ENCODE measurements at places on chromosomes 6 and 20.
A peak's percentile ranks its signal among the peaks of the same experiment; 100 is the strongest.

GRCh38 chr6:25927178-25927577 lies 3.3 kb downstream of the SLC17A2 start:
- DNase-seq, result no peak

DNA sequence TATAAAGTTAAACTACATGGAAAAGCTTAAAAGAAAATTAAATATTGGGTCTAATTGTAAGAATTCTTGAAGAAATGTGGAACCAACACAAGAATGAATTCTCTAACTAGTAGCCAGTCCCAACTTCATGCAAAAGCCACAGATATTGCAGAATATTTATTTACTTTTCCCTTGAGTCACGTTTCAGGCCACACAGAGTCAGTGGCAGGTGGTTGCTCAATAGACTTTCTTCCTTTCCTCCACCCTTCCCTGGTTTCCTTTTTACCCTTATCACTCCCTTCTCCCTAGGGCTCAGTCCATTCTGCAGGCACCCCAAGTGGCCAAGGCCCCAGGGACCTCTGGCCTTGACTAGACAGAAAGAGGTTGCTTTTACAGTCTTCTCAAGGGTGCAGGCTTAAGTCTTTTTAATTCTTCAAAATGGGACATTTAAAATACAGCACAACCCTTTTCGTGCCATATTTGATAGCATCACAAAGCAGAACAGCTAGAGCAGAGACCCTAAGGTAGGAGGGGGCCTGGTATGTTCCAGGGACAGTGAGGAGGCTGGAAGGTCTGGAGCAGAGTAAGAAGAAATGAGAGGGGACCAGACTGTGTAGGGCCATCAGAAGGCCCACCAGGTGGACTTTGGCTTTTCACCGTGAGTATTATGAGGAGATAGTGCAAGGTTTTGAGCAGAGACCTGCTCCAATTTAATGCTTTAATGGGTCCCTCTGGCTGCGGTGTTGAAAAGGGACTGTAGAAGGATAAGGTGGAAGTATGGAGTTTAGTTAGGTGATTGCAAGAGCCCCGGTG lies 65.0 kb downstream of the HDDC2 start:
- no peak for DNase-seq

DNA sequence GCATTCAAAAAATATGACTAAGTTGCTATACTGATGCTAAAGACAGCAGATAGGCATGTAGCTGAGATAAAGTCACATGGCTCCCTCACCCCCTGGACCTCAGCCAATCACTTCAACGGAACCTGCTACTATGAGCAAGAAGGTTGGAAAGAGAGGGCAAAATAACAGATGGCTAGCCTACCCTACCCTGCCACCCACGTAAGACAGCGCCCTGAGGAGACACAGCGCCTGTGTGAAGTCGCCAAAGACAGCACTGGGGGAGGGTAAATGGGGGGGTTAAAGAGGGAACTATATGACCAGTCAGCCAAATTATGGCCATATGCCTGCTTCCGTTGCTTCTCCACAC lies 163.2 kb downstream of the RALGAPA2 start:
- no peak for DNase-seq

DNA sequence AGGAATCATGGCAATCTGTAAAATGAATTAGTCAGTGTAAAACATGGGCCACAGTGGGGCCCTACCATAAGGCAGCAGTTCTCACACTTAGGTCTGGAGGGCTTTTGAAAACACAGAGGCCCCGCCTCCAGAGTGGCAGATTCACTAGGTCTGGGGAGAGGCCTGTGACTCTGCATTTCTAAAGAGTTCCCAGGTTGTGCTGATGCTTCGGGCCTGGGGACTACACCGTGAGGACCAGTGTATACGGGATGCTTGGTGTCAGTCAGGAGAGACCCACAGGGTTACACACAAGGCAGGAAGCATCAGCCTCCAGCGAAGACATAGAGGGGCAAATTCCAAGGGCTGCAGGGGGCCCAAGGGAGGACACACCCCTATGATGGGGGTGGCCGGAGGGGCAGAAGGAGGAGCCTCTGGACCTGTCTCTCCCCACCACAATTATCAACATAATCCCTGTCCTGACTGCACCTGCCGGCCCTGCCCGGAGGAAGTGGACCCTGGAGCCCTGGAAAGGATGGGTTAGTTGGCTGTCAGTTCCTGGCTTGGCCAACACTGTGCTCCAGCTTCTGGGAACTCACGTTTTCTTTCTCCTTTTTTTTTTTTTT lies 46.7 kb downstream of the FGD2 start:
- DNase-seq, result no peak

DNA sequence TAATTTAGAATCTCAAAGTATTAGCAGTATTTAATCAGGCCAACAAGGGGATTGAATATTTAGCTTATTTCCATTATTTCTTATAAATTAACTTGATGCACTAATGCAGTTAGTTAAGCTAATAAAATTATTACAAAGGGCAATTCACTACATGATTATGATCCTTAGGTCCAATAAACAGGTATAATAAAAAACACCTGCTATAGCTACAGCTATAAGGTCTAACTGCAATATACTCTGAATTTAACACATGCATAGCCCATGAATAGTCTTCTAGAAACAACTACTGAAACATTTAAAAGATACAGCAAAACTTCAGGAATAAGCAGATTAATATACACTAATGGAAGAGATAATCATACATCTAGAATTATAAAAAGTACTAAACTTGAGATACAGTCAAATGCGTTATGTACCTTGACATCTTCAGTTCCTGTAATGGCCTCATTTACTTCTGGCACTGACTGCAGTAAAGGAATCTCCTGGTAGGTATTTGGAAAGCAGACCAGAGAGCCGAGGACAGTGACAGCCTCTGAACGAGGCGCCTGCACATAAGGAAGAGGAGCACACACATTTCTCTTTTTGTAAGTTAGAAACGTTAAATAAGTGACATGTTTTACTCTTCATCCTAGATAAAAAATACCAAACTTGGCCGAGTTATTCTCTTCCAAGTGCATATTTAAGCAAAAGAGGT lies 168.5 kb downstream of the INSM1 start:
- no peak for DNase-seq

DNA sequence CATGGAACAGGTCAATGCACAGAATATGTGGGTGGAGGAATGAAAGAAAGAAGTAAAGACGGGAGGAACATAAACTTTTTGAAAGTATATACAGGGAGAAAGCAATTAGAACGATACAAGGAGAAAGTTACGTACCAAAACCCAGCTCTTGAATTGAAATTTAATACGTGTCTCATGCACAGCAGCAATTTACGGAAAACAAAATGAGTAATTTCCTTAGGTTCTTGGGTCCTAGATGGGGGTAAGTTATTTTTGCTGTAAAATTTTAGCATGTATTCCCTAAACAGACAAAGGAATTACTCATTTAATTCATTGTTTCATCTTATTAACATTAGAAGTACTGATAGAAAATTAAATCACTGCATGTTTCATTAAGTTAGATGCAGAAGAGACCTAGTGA lies 75.8 kb downstream of the PDE10A start:
- no peak for DNase-seq

DNA sequence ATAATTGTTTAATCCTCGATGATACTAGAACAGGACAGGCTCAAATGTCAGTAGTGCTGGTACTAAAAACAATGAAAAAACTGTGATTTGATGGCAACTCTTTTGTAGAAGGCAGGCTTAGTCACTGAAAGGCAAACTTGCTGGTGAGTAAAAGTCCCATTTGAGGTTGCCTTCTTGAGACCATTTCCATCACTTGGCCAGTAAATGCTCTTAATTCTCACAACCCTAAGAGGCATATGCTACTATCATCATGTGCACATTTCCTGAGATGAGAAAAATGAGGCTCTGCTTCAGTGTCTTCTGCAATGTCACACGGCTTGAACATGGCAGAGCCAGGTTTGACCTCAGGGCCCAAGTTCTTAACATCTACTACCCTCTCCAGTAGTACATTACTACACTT lies 9.9 kb downstream of the AKIRIN2 start:
- no peak for DNase-seq

DNA sequence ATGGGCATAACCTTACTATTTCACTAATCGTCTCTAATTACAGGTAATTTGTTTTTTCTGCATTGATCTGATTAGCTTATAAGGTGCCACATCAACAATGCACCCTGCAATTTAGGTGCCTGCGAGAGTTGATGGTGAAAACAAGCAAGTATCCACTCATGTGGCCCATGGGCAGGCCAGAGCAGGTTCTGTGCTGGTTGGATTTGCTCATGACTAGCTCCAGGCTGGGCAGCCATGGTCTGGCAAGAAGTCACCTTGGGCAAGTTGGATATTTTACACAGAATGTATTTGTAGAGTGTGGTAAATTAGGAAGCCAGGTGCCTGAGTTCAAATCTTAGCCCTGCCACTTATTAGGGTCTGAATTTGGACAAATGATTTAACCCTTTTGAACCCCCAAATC lies 25.3 kb downstream of the RAB44 start:
- no peak for DNase-seq

DNA sequence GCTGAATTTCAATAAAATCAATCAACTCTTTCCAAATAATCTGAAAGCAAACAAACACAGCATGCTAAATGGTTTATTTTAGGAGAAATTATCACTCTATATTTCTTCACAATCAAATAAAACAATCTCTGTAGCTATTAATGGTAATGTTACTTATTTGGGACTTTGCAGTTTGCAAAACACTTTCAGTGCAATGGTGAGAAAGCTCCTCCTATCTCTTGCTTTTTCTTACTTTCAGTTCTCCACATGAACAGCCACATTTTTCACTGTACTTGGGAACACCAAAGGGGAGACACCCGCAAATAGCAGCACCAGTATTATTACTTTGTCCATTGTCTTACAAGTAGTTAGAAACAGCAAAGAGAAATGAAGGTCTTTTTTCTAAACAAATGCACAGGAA lies 92.4 kb downstream of the DST start:
- no peak for DNase-seq

DNA sequence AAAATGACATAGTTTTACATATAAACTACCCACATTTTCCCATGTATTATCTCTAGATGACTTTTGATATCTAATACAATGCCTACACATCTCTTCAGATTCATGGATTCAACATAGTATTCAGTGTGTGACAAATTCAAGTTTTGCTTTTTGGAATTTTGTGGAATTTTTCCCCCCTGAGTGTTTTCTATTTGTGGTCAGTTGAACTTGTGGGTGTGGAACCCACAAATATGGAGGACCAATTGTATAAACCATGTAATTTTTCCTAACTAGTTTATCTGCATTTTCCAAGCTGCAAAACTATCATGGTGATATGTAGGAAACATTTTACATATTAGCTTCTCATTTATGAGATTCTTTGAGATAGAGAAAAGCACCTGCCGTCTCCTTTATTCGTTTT lies 374.3 kb upstream of the SOX4 start:
- no peak for DNase-seq

GRCh38 chr20:58224097-58224496 lies 4.4 kb downstream of the ANKRD60 start:
- DNase-seq, result no peak

DNA sequence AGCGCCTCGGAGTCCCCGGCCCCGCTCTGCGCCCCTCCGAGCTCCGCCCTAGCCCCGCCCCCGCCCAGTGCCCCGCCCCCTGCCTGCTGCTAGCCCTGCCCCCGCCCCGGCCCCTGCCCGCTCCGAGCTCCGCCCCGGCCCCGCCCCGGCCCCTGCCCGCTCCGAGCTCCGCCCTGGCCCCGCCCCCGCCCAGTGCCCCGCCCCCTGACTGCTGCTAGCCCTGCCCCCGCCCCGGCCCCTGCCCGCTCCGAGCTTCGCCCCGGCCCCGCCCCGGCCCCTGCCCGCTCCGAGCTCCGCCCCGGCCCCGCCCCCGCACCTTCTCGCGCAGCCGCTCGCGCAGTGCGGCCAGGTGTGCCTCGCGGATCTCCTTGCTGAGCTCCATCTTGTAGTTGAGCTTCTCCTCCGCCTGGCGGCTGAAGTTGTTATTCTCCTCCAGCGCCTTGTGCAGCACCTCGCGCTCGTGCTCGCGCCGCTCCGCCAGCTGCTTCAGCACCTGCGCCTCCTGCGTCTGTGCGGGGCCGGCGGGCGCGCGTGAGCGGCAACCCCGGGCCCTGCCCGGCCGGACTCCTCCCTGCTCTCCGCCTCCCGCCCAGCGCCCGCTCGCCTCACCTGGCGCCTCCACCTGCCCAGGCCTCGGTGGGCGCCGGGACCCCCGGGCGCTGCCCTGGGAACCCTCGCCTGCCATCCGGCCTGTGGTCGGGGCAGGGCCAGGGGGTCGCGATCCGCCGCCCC lies 11.3 kb downstream of the STMN3 start:
- DNase-seq, result peak; percentile 77

GRCh38 chr20:36856691-36857635 lies 19.0 kb upstream of the TLDC2 start:
- no peak for DNase-seq

GRCh38 chr6:140178520-140178919 lies 804.1 kb upstream of the CITED2 start:
- DNase-seq, result no peak

- DNase-seq, result no peak
Observed at GRCh38 chr6:125188037-125188436, 34.5 kb downstream of the TPD52L1 start.

- DNase-seq, result no peak
Observed at GRCh38 chr20:44123251-44123650, 63.7 kb downstream of the JPH2 start.

DNA sequence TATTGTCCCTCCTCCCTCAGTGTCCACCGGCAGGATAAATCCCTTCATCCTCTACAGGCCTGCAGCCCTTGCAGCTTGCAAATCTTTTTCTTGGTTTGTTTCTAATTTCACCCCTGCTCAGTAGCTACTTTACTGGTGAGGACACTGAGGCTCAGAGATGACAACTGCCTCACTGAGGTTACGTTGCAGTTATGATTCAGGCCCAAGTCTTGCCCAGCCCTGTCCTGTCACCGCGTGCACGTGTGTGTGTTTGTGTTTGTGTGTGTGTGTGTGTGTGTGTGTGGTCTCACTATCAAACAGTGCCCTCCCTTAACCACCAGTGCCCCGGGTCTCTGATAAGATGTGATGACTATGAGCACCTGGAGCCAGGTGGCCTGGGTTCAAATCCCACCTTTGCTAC lies 21.1 kb downstream of the FAM110A start:
- DNase-seq, result no peak

DNA sequence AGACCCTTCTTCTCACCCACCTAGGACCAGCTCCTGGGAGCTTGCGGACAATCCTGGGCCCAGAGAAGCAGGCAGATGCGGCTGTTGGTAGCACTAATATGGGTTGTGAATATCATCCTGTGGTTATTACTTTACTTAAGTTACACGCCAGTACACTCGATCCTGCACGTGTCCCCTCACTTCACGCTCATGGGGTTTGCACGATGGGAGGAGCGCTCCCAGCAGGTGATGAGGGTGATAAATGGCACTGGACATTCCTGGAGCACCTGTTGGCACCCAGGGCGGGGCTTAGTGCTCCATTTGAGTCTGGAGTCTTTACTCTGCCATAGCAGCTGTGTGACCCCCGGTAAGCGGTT lies 335.1 kb downstream of the PREX1 start:
- DNase-seq, result no peak

- DNase-seq, result no peak
Observed at GRCh38 chr6:4091941-4092340, 13.0 kb upstream of the FAM217A start.

DNA sequence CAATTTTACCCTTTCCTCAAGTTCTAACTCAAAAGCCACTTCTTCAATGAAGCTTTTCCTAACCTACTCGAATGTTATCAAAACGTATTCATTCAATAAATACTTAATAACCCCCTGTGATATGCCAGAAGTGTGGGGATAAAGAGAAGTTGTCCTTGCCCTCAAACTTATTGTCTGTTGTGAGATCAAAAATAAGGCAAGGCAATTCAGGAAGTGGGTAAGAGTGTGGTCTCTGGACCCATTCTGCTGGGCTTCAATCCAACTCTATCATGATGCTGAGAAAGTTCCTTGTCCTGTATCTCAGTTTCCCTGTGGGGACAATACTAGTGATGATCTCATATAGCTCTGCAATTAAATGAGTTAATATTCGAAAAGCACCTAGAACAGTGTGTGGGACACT lies 92.8 kb downstream of the PRDM1 start:
- no peak for DNase-seq

GRCh38 chr6:38131527-38131965 lies 312.0 kb downstream of the ZFAND3 start:
- DNase-seq, result no peak

Data from uterus (tissue), 4 donors.